ENCODE measurements at places on chromosomes 3 and 15.

DNA sequence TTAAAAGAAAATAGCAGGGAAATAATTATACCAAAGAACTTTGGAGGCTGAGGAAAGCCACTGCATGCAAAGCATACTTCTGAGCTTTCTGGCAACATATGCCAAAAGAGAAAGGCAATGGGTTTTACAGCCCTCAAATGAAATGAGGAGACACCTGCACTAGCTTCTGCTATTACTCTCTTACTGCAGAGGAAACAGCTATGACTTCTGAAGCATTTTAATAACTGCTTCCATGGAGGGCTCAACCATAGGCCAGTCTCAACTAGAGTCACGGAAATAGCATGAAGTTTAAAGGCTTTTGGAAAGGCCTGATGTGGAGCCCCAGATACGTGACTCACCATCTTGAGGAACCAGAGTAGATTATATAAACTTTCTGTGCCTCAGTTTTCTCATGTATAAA is 114.8 kb downstream of the OXNAD1 start:
- DNase-seq: no peak

DNA sequence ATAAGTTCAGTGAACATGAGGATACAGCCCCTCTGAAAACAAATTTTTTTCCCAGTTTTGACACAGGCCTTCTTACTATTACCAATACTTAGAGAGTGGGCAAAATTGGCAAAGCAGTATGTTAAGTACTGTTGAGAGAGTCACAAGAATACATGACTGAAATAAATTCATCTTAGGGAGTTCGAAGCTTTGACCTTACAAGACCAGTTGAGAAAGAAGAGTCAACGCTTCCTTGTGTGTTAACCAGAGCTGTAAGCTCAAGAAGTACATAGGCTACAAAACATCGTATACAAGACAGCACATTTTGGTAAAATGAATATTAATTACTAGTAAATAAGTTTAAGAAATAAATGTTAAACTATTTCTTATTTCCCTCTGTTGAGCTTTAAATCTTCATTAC is 164.4 kb upstream of the RORA start:
- DNase-seq: no peak

DNA sequence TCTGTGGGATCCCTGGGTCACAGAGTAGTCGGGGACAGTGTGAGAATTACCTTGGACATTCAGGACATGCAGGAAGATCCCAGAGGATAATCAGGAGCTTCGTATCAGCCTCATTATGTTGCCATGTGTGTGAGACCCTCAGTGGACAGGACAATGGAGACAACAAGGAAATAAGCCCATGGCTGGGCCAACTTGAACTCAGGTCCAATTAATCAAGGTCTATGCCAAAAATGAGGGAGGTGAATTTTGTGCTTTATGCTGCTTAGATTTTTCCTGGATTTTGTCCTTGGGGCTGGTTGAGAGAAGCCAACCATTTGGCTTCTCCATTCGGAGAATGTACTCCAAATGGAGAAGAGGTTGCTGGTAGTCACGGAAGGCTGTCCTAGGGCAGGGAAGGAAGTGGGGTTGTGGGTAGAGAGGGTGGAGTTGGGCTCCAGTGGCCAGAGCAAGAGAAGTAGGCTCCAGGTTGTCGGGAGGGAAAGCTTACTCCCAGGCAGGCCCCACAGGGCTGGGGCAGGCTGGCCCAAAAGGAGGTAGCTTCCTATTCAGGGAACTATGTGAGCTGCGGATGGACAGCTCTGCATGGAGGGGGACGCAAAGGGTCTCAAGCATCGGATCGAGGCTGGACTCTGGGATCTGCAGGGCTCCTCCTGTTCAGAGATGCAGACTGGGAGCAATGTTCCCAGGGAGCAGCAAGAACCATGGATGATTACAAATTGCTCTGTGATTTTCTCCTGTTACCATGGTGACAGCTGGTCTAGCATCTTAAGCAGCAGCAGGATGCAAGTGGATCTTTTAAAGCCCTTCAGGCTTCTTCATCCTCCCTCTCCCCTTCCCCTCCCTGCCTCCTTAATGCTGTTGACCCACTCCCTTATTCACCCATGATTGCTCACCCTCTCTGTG is 91.1 kb downstream of the WNT7A start:
- no peak for DNase-seq

- DNase-seq: no peak
Measured at GRCh38 chr3:110101361-110101760, 764.0 kb upstream of the DPPA4 start.

DNA sequence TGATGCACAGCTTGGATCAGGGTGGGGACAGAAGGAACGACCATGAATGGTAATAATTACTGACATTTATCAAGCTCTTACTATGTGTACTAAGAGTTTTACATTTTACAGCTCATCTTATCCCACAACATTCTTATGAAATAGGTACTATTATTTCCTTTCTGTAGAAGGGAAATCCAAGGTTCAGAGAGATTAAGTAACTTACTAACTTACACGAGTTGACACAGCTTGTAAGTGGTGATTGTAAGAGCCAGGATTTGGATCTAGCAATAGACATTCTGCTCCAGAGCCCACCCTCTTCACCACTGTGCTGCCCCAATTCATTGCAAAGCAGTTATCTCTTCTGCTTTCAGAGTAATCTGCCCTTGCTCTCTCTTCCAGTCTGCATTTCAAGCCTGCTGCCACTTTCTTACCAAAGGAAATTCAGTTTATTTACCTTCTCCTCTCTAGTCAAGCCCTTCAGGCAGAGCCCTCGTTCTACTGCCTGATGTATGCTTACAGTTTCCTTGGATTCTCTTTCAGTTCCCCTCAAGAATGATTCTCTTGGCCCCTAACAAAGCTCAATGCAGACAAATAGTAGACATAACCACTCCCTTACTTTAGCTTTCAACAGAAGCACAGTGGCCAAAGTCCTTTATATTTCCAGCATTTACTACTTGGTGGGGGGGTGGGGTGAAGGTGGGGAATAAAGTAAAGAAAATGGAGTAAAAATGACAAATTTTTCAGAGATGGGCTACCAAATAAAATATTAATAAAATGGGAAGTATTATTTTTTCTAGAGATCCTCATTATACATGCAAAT is 65.8 kb downstream of the ATP8B4 start:
- no peak for DNase-seq

GRCh38 chr3:1462856-1463450 is 370.1 kb downstream of the CNTN6 start:
- DNase-seq: no peak

- no peak for DNase-seq
Measured at GRCh38 chr15:77804210-77804609, 171.5 kb upstream of the LINGO1 start.

DNA sequence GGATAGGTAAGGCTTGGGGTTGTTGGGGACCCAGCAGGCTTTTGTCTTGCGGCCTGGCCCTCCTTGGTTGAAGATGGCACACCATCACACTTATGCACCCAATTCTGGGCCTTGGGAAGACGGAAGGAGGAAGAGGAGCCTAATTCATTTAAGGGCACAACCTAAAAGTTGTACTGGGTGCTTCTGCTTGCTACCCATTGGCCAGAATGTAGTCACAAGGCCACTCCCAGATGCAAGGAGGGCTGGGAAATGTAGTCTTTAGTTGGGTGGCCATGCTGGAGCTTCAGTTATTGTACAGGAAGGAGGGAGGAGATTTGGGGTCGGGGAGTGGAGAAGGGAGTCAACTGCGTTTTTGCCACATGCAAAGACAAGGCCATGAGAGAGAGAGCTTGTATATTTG is 109.2 kb downstream of the TMEM266 start:
- DNase-seq: no peak
